ENCODE measurements at places on chromosomes 12 and 14. TPM values are rescaled to one million over a fixed set of nuclear protein-coding genes. Genes with fewer than 3 reads are reported as not detected.

GRCh38 chr14:84783511-84783910 lies 746.4 kb upstream of the FLRT2 start:
- no peak overlapping the region for H3K4me3 ChIP-seq
- H3K27me3 ChIP-seq, result no peaks in the 10 kb centered on the region
- no peaks in the 10 kb centered on the region for H3K36me3 ChIP-seq
- no peaks in the 10 kb centered on the region for H3K4me1 ChIP-seq
- H3K27ac ChIP-seq, result no peak overlapping the region

DNA sequence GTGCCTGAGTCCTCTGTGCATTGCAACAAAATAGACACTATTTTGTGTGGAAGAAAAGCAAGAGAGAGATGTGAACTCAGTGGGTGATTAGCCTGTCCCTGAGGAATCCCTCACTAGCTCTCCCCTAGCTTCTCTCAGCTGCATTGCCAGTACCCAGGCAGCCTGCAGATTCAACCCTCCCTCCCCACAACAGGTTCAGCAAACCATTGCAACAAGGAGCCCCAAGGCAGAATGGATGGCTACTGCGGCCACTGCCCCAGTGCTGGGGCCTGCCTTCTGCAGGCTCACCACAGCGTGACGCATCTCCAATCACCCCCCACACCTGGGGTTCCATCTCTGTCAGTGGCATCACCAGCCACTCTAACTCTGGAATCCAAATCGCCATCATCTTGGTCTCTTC lies 2.3 kb downstream of the CRACR2A start:
- no peak for DNase-seq
- H3K27me3 ChIP-seq, result peaks cover 2% of the 10 kb centered on the region
- H3K4me1 ChIP-seq, result peaks cover 16% of the 10 kb centered on the region

GRCh38 chr12:93990832-93991803 lies 157.3 kb upstream of the PLXNC1 start:
- H3K27ac ChIP-seq, result peak overlapping the region; percentile 22
- H3K4me1 ChIP-seq, result peaks cover 9% of the 10 kb centered on the region
- DNase-seq, result peak; percentile 47
- no peak overlapping the region for H3K4me3 ChIP-seq
- no peaks in the 10 kb centered on the region for H3K27me3 ChIP-seq
- H3K36me3 ChIP-seq, result no peaks in the 10 kb centered on the region

DNA sequence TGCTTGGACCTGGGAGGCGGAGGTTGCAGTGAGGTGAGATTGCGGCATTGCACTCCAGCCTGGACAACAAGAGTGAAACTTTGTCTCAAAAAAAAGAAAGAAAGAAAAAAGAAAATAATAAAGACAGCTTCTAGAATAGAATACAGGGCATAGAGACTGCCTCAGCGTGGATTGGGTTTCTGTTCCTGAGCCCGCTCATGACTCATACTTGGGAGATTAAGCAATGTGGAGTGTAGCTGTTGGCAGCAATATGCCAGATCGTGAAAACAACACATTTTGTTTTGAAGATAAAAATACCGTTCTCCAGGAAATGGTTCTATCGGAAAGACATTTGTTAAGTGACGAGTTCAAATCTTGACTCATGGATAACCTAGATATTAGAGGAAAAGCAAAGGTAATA lies 67.2 kb downstream of the GLT1D1 start:
- H3K27ac ChIP-seq, result no peak overlapping the region
- H3K27me3 ChIP-seq, result no peaks in the 10 kb centered on the region
- no peaks in the 10 kb centered on the region for H3K36me3 ChIP-seq
- H3K4me3 ChIP-seq, result no peak overlapping the region

DNA sequence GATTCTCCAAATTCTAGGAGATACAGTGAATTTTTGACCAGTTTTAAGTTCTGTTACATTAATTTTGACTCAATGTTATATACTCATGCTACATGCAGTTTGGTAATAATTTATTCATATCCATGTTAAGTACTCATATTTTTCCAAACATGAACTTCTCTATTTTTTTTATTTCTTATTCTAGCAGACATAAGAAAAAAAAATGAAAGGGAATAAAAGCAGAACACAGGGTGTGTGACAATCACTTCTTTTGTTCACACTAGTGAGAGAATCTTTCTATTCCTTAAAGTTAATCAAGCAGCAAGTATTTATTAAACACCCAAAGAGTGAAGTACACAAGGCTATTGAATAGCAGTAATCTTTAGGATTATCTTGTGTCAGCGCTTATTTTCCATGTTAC lies 171.1 kb upstream of the ATP2B1 start:
- H3K27me3 ChIP-seq, result no peaks in the 10 kb centered on the region
- H3K36me3 ChIP-seq, result no peaks in the 10 kb centered on the region
- H3K27ac ChIP-seq, result no peak overlapping the region
- no peak overlapping the region for H3K4me3 ChIP-seq
- H3K4me1 ChIP-seq, result no peaks in the 10 kb centered on the region

The RPS6KL1 gene
- total RNA-seq, result 22.0 TPM

GRCh38 chr12:90111791-90112580 lies 403.3 kb upstream of the ATP2B1 start:
- no peaks in the 10 kb centered on the region for H3K27me3 ChIP-seq
- no peak overlapping the region for H3K4me3 ChIP-seq
- no peak overlapping the region for H3K27ac ChIP-seq
- H3K4me1 ChIP-seq, result no peaks in the 10 kb centered on the region
- no peaks in the 10 kb centered on the region for H3K36me3 ChIP-seq

DNA sequence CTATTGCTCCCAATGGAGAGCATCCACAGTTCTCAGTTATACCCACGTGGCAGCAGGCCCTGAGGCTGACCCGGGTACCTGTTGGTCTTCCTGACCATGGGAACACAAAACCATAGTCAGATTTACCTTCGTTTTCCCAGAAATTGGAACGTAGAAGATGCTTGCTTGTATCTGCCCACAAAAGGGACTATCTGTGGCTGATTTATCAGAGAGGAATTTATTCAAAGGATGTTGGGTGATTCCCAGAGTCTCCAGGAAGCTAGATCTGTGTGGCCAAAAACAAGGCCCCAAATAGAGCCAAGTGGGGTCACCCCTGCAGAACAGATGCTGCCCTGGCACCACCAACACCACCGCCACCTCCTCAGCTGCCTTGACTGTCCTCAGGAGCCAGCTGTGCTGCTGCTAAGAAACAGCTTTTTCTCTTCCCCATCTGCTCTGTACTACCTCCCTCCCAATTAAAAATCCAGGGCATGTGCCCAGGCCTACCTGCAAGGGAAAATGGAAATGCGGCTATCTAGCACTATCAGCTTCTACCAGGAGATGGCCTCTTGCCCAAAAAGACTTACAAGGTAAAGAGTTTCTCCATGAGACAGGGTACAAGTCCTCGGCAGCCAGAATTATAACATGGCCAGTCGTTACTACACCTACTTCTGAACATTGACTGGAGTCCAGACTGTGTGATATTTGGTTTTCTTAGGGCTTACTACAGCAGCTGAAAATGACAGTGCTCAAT lies 128.6 kb upstream of the PLEKHG7 start:
- no peak for DNase-seq
- H3K36me3 ChIP-seq, result no peaks in the 10 kb centered on the region
- no peaks in the 10 kb centered on the region for H3K4me1 ChIP-seq
- H3K27me3 ChIP-seq, result no peaks in the 10 kb centered on the region
- H3K27ac ChIP-seq, result no peak overlapping the region

GRCh38 chr12:100868487-100868886 lies 73.9 kb downstream of the ANO4 start:
- H3K27me3 ChIP-seq, result no peaks in the 10 kb centered on the region
- H3K27ac ChIP-seq, result no peak overlapping the region
- DNase-seq, result no peak

GRCh38 chr12:113889891-113890581 lies 76.1 kb downstream of the RBM19 start:
- peak overlapping the region; percentile 15 for H3K27ac ChIP-seq
- H3K4me1 ChIP-seq, result peaks cover 23% of the 10 kb centered on the region
- no peak overlapping the region for H3K4me3 ChIP-seq
- H3K27me3 ChIP-seq, result no peaks in the 10 kb centered on the region
- H3K36me3 ChIP-seq, result no peaks in the 10 kb centered on the region
- DNase-seq, result no peak

DNA sequence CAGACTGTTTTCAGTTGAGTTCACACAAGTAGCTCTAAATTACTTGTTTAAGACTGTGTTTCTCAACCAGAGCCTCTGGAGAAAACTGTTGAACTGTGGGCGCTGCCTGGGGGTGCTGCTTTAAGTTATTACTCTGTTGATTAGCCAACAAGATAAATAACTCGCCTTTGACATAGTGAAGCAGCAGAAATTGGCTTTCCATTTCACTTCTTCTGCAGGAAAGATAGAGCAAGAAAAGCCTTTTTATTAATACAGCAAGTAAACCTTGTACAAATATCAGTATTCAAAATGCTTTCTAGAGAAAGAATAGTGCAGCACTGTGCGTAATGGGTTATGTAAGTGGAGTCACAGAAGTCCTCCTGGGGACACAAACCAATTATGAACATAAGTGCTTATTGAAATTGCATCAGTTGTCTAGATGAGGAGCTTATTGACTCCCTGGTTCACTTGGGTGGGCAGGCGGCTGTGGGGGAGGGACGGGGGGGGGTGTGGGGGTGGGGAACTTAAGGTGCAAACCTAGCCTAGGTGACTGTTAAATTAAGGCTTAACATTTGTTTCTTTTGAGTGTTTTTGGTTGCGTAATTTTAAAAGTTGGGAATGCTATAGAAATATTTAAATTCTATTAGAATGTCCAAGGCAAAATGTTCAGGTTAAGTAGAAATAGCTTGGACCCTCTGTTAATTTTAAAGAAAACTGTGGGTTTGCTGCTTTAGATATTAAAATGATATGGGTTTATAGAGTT lies 6.3 kb downstream of the FRS2 start:
- peaks cover 4% of the 10 kb centered on the region for H3K4me1 ChIP-seq
- no peak overlapping the region for H3K4me3 ChIP-seq
- peak overlapping the region; percentile 78 for H3K27ac ChIP-seq
- H3K27me3 ChIP-seq, result no peaks in the 10 kb centered on the region

Data from spinal cord (tissue), 10 donors.